ENCODE measurements at places on chromosomes 1 and 21.

- DNase-seq: peak; percentile 75
Observed at GRCh38 chr1:29793101-29793546, 556.8 kb downstream of the PTPRU start.

DNA sequence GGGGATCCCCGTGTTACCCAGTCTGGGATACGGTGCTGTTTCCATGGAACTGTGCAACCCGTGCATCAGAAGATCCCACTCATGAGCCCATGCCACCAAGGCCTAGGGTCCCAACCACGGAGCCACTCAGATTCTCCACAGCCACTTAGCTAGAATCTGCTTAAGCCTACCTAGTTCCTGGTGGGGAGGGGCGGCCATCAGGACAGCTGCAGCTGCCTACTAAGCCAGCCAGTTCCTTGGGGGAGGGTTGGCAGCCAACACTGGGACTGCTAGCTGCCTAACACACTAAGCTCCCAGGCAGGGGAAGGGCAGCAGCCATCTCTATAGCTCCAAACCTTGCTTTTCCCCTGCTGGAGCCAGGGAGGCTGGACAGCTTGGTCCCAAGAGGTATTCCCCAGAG lies 549.2 kb upstream of the BRINP3 start:
- DNase-seq: no peak

GRCh38 chr1:98674075-98674781 lies 12.7 kb downstream of the SNX7 start:
- no peak for DNase-seq

DNA sequence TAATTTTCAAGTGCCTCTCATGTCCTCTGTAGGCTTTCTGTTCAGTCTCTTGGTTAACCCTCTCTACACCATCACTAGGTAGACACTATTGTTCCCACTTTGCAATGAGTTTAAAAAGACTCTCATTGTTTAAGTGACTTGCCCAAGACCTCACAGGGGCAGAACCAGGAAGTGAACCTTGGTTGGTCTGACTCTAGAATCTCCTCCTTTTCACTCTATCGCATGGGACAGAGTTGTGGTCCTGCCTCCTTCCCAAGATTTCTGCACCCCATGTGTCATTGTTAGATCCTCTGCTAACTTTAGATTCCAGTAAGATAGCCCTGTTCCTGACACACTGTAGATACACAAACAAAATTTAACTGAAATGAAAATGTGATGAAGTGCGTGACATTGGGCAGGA lies 481.7 kb upstream of the USP24 start:
- no peak for DNase-seq

DNA sequence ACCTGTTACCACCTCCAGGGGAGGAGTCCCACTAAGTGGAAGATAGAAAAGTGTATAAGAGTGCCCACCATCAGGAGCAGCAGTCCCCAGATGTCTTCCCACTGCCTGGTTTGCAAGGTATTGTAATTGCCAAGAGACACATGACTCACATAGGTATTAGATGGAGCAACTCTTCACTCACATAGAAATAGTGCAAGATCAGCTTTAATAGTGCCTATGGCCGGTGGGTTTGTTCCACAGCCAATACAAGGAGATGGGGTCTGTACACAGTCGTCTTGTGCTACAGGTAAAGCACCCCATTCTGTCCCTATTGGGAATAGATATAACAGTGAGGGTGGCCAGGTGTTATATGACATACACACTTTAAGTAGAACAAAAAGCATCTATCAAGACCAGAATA lies 18.6 kb upstream of the GBP5 start:
- no peak for DNase-seq

DNA sequence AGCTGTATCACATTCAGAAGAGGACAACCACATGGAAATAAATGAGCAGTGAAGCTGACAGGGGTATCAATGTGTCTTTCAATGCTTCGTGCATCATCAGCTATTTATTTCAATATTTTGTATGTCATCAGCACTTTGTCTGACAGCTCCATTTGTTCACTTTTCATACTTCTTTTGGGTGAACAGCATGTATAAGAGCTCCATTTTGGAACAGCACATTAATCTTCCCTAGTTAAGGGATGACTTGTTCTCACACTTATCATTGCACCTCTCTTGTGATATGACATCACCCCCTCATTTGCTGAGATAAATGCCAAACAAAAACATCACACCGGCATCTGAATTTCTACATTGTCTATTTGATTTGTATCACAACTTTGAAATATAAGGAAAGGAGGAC lies 190.6 kb upstream of the SAMSN1 start:
- no peak for DNase-seq

DNA sequence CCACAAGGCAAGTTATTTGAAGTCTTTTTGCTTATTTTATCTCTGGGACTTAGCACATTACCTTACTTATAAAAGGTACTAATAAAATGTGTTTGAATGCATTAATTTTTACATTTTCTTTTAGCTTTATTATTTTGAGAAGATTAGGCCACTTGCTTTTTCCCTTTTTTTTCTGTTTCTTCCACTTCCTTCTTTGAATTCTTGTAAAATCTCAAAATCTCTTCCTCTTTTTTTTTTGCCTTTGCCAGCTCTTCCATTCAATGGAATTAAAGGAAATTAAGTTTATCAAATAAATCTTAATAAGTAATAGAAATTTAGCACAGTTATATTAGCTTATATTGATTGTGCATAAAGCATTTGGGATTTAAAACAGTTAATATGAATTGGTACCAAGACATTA lies 260.9 kb downstream of the SRGAP2C start:
- no peak for DNase-seq

GRCh38 chr21:44724926-44725325 lies 13.6 kb upstream of the TSPEAR start:
- DNase-seq: no peak

- DNase-seq: peak; percentile 42
Observed at GRCh38 chr1:62175568-62176179, 19.0 kb upstream of the L1TD1 start.

DNA sequence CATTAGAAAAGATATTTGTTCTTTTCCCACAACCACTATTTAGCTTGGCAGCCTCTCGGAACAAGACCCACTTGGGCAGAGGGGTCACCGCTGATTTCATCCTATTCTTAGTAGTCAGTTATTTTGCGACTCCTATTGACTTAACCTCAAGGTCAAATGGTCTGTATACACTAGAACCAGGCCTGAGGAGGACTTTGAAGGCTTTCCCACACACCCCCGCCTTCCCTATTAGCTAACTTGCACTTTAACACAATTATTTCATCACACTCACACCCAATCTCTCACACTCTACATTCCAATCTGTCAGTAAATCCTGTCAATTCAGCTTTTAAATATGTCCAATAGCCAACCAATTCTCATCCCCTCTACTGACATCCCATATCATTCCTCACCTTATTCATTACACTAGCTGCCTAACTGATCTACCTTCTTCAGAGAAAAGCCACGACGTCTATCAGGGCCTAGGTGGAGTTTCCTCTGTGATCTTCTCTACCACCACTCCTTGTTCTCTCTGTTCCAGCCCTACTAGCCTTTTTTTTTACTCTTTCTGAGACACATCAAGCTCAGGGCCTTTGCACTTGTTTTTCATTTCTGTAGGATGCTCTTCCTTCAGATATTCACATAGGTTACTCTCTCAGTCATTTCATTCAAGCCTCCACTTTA lies 1.0 kb upstream of the NIBAN1 start:
- no peak for DNase-seq

DNA sequence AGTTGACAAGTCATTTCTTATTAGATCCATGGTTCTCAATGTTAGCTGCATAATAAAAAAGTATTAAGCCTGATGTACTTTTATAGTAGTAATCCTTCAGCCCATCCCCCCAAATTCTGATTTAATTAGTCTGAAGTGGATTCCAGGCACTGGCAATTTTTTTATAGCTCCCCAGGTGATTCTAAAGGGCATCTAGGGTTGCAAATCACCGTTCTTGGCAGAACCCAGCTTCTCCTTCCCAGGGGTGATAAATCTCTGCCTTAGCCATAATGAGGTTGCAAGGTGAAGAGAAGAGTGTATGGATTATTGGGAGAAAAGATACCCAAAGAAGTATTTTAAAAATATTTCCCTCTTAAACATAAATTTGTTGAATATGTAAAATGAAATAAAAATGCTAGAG lies 43.0 kb upstream of the RXRG start:
- DNase-seq: no peak

- no peak for DNase-seq
Observed at GRCh38 chr1:204577794-204578478, 61.7 kb downstream of the MDM4 start.

- no peak for DNase-seq
Observed at GRCh38 chr1:207836591-207837347, 74.2 kb downstream of the CD34 start.

DNA sequence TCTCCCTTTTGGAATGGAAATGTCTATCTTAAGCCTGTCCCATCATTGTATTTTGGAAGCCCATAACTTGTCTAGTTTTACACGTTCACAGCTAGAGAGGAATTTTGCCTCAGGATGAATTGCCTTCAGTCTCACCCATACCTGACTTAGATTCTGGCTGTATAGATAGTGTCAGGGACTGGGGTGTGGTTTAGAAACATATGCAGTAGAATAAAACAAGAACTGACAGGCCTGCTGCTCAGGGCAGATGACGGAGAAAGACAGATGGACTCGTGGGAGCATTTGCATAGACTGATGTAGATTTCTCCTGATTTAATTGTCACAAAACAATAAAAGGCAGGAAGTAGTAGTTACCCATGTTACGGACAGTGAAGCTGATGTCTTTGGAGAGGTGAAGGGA lies 166.7 kb downstream of the UCK2 start:
- no peak for DNase-seq

DNA sequence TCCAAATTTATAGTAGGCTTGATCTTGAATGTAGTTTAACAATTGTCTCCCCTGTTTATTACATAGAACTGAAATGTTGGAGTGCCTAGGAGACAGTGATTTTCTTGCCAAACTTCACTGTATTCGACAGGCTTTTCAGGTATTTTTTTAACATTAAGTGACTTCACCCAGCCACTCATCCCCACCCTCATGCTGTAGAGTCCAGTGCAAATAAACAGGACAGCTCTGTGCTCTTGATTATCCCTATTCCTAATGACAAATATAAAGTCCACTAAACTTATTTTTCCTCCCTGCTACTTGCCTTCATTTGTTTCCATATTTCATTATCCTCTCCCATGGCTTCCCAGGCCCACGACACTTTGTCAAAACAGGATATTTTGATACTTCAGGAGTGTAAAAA lies 29.2 kb upstream of the NEXN start:
- no peak for DNase-seq

DNA sequence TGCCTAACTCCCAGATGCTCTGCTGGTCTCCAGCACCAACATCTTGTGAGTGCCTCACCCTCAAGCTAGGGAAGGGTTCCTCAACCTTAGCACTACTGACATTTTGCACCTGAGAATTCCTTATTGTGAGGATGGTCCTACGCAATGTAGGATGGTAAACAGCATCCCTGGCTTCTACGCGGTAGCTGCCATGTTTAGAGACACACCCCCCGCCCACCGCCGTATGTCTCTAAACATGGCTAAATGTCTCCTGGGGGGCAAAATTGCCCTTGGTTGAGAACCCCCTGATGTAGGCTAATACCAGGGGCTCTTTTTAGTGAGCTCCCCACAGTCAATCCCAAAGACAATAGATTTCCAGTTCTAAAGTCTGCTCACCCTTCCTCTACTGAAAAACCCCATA lies 2.5 kb upstream of the MAP7D1 start:
- no peak for DNase-seq

DNA sequence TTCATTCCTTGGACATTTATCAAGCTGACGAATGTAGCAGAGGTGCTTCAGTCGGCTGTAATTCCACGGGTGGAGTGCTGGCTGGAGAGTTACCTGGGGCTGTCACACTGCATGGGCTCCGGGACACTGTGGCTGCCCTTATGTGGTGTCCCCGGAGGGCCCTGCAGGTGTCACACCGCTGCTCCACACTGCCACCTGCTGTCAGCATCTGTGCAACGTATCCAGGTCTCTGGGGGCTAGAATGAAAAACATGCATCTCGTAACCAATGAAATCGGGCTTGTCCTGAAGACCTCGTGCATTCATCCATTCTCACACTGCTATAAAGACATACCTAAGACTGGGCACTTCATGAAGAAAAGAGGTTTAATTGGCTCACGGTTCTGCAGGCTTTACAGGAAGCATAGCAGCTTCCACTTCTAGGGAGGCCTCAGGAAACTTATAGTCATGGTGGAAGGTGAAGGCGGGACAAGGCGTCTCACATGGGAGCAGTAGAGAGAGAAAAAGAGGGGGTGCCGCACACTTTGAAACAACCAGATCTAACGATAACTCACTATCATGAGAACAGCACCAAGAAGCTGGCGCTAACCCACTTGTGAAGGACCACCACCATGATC lies 46.7 kb upstream of the PCBP3 start:
- DNase-seq: peak; percentile 40

GRCh38 chr1:80582980-80583379 lies 1217.8 kb upstream of the ADGRL2 start:
- no peak for DNase-seq

DNA sequence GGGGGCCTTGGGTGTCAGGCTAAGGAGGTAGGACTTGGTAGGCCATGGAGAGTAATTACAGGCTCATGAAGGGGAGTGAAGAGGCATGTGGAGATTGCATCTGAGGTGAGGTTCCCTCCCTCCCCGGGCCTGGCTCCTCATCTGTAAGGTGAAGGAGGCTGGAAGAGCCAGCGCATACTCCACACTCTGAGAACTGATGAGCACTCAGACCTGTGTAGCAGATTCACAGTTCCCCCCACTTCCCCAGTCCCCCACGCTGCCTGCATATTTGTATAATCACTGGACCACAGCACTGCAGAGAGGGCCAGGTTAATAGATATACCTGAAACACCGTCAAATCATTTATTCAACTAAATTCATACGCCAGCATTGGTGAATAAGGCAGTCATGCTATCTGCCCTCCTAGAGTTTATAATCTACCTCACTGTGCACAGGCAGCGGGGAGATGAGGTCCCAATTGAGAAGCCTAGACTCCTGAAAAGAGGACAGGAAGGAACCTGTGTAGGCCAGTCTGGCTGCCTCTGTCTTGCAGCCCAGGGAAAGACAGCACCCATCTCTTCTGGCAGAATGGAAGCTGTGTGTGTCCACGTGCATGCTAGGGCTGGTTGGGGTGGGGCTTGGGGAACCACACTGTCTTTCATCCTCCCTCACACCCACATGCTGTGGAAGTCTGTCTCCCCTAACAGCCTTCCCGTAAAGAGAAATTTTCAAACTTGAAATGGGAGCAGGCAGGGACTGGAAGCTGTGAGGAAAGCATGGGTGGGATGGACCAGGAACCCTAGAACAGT lies 110.6 kb upstream of the ATP1A1 start:
- DNase-seq: no peak

- no peak for DNase-seq
Observed at GRCh38 chr1:244680667-244681066, 27.7 kb downstream of the DESI2 start.

All from kidney glomerular epithelial cell (primary cell).